Stimulated activated CD8-positive, alpha-beta memory T cell treated with anti-CD3 and anti-CD28 coated beads, Interleukin-4, amount 100 ng/mL, for 4 hours (primary cell): ENCODE measurements at places on chromosomes 7 and 10.

GRCh38 chr7:121101621-121102020, 113.1 kb downstream of the CPED1 start:
- DNase-seq = no peak

- no peak for DNase-seq
These were observed 35.5 kb upstream of the C1GALT1 start for GRCh38 chr7:7146837-7147236.

DNA sequence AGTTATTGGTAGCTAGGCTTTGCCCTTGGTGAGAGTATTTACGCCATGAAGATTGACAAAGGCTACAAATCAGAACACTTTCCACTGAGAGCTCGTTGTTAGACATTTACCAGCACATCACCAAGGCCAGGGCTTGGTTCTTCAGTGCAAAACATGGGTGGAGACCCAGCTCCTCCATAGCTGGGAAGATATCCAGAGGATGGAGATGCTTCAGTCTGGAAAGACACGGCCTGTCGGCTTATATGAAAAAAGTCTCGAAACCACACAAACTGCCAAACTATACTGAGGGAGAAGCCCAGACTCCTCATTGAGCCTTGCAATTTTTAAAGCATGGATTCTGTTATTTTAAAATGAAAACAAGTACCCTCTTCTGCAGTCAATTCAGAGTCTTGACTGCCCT, 83.4 kb upstream of the ANLN start:
- DNase-seq = no peak

DNA sequence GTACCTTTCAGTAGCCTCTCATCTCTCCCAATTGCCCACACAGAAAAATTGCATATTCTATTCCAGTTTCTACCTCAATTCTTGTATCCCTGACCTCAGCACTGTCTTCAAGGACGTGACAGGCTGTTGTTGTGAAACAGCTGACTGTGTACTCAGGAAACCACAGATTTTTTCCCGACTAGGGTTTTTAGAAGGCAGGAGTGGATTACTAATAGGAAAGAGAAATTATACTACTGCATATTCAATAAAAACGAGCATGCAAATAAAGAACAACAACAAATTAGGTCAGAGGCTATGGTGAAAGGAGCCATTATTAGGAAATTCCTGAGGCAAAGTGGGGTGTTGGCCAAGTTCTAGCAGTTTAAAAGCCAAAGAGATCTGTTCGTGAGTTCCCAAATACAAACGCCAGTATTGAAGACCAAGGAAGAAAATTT, 93.4 kb downstream of the DOCK4 start:
- DNase-seq = no peak

GRCh38 chr10:86872757-86873156, 84.7 kb downstream of the MMRN2 start:
- DNase-seq = no peak

GRCh38 chr10:81019029-81019890, 481.6 kb downstream of the SH2D4B start:
- no peak for DNase-seq

DNA sequence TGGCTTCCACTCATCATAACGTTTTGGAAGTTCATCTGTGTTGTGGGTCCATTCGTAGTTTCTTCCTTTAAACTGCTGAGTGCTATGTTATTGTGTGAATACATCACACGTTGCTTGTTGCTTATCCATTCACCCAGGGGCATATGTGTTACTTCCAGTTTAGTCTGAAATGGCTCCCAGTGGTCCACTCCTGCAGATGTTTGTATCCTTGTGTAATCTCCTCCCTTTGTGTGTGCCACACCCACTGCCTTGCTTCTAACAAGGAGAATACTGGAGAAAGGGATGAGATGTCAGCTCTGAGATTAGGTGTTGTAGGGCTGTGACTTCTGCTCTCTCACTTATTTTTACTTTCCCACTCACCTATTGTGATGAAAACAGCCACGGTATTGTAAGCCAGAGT, 239.1 kb upstream of the HABP2 start:
- DNase-seq = no peak

DNA sequence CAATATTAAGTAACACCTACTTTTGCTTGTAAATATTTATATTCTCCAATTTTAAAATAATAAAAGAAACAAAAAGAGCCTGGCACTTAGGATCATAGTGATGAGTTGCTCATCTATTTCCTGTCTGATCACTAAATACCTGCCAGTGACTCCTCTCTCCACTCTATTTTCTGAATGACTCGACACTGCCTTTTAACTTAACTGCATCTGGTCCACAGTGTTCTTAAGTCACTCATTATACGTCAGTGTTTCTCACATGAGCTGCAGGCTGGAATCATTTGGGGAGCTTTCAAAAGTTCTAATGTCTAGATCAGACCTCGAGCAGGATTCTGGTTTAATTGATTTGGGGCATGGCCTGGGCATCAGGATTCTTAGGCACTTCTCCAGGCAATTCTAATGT, 78.0 kb upstream of the AGBL3 start:
- no peak for DNase-seq

DNA sequence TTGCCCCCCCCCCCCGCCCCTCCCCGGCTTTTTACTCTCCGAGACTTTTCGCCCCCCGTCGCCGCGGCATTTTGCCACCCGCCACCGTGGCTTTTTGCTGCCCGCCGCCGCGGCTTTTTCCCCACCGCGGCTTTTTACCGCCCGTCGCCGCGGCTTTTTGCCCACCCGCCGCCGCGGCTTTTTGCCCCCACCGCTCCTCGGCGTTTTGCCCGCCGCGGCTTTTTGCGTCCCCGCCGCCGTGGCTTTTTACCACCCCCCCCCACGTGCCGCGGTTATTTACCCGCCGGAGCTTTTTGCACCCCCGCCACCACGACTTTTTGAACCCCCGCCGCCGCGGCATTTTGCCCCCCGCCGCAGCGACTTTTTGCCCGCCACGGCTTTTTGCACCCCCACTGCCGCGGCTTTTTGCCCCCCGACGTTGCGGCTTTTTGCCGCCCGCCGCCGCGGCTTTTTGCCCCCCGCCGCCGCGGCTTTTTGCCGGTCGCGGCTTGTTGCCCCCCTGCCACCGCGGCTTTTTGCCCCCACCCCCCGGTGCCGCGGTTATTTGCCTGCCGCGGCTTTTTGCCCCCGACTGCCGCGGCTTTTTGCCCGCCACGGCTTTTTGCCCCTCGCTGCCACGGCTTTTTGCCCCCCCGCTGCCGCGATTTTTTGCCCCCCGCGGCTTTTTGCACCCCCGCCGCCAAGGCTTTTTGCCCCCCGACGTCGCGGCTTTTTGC, 461.1 kb downstream of the ZNF33B start:
- DNase-seq = no peak

GRCh38 chr7:125568799-125569198, 639.2 kb upstream of the POT1 start:
- DNase-seq = no peak

DNA sequence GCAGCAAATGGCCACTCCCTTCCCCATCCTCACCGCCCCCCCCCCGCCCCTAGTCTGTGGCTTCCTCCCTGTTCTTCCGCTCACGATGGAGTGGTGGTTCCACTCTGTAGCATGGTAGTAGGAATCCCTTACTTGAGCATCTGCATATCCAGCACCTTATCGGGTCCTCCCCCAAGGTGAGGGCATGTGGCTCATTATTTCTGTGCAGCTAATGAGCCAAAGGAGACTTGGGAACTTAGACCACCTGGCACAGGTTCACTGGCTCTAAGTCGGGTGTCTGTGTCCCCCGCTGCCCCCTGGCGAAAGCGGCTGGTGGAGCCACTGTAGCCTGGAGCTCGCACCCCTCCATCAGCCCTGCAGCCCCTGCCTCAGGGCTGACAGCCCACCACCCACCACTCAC, 22.8 kb upstream of the GPR26 start:
- DNase-seq = no peak
